RWPE2 (cell line): ENCODE measurements at places on chromosomes 11 and 22.

DNA sequence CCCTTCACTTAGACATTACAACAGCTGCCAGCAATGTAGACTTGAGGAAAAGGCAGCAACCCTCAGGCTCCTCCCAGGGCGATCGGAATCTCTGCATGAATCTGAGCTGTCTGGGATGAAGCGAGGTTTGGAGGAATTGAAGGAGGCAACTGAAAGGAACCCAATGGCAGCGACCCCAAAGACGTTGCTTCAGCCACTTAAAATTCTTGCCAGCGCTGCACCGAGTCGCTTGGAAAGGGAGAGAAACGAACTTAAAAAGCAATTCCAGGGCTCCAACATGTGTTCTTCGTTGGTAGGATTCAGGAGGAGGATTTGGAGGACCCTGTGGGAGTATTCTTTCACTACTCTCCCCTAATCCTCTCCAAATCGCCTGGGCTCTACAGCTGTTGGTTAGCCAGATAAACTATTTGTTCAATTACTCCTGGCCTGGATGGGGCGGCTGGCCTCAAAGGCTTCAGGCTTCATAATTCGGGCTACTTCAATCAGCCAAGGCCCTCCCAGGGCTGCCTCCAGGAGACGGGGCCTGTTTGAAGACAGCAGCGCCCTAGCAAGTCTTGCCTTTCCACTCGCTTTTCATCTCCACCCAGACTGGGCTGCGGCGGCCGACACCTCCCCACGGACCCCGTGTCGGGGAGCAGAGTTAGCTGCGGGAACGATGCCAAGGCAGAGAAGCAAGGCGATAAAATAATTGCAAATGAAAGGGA, 72.4 kb upstream of the TMEM45B start:
- no peak for DNase-seq

DNA sequence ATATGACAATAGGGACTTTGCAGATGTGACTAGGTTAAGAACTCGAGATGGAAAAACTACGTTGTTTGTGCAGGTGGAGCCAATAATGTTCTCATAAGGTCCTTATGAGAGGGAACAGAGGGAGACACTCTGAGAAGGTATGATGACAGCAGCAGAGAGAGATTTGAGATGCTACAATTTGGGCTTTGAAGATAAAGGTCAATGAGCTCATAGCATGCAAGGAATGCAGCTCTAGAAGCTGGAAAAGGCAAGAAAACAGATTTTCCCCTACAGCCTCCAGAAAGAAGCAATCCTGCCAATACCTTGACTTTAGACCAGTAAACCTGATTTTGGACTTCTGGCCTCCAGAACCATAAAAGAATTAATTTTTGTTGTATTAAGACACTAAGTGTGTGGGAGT, 21.1 kb downstream of the FAM76B start:
- DNase-seq = no peak

- no peak for DNase-seq
These were observed 20.4 kb downstream of the OR56B4 start for GRCh38 chr11:6127881-6128280.

DNA sequence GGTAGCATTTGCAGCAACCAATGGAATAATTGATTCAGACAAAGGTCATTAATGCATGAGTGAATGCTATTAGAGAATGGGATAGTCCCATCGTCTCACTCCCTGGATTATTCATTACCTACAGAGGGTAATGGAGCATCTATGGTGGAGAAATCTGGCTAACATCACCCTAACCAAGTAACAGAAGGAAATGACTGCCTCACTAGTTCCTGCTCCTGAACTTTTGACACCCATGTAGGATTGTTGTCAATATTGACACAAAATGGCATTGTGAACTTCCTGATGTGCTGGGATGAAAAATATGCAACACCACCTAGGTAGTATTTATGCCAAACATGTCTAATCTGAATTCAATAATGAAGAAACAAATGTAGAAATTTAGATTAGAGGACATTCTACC, 44.0 kb upstream of the KIRREL3 start:
- no peak for DNase-seq

GRCh38 chr11:78583889-78584288, 9.2 kb upstream of the NARS2 start:
- DNase-seq = no peak

- DNase-seq = no peak
These were observed 6.4 kb upstream of the CCKBR start for GRCh38 chr11:6253197-6253596.

- no peak for DNase-seq
These were observed 82.9 kb downstream of the KIRREL3 start for GRCh38 chr11:126917531-126918204.

DNA sequence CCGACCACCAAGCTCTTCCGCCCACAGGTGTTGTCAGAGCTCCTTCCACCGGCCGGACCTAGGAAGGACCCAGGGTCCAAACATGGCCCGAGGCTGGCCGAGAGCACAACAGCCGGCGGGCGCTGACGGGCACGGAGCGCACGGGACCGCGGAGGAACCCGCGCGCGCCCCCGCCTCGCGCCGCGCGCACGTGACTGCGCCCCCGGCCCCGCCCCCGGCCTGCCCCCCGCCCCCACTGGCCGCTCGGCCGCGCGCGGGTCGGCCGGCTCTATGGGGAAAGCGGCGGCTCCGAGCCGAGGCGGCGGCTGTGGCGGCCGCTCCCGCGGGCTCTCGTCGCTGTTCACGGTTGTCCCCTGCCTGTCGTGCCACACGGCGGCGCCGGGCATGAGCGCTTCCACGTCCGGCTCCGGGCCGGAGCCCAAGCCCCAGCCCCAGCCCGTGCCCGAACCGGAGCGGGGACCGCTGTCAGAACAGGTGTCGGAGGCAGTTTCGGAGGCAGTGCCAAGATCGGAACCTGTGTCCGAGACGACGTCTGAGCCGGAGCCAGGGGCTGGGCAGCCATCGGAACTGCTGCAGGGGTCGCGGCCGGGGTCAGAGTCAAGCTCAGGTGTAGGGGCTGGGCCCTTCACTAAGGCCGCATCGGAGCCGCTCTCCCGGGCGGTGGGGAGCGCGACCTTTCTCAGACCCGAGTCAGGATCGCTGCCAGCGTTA, at the start of gene OSBP2:
TSS of gene OSBP2 (plus strand) at position 235 of the 711 bp plus-strand sequence. CDS start at position 271, 36 bp downstream.
- DNase-seq = peak; percentile 68

GRCh38 chr11:70547821-70548670, 149.7 kb downstream of the CTTN start:
- DNase-seq = no peak

GRCh38 chr11:35163702-35164496, 24.9 kb downstream of the CD44 start:
- no peak for DNase-seq

GRCh38 chr11:115910379-115910778, 406.2 kb upstream of the CADM1 start:
- no peak for DNase-seq

GRCh38 chr11:15091625-15092024, 18.2 kb downstream of the CALCB start:
- no peak for DNase-seq

DNA sequence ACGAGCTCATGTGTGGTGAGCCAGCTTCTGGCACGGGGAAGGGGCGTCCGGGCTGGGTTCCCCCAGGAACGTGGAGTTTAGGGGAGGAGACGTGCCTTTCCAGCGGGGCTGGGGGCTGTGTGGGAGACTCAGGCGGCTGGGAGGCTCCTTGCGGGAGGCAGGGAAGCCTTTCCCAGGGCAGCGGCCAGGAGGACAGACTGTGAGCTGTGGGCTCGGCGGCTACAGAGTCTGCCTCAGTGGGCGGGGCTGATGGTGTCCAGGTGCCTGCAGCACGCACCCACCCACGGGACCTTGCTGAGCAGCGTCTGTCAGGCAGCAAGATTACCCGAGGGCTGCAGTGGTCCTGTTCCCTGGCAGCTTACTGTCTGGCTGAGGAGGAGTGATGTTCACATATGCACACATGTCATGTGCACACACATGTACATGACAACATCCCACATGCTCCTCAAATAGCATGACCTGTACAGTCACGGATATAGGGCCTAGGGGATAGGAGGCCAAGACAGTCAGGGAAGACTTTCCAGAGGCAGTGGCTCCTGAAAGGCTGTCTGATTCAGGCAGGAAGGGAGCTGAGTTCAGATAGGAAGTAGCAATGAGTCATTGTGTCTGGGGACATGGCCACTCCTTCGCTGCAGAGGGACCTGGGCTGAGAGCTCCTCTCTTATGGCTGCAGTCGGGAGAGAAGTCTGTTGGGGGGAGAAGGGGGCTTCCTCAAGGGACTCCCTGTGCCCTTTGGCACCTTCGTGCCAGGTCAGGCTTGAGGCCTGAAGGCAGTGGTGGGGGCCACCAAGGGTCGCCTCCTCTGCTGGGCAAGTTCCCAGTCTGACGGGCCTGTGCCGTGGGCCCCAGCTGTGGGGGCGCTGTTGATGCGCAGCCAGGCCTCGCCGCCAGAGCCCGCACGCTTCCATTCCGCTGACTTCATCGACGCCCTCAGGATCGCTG, 23.3 kb upstream of the PPP6R3 start:
- peak; percentile 48 for DNase-seq

DNA sequence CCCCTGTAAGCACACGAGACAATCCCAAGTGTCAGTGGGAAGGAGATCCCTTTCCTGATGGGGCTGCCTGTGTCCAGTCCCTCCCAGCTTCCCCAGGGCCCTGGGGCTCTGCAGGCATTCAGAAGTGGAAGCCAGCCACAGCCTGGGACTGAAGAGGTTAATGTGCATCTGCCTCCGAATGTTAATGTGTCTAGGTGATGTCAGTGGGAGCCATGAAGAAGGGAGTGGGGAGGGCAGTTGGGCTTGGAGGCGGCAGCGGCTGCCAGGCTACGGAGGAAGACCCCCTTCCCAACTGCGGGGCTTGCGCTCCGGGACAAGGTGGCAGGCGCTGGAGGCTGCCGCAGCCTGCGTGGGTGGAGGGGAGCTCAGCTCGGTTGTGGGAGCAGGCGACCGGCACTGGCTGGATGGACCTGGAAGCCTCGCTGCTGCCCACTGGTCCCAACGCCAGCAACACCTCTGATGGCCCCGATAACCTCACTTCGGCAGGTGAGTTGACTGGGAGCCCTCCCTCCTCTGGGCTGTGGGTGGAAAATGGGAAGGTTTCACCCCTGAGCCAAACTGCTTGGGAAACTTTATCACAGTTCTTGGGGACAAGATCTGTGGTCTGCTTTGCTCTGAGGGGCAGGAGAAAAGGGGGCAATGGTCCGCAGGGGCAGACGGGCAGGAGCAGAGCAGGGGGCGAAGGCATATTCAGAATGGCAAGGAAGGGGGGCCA, at the start of gene MCHR1:
TSS of gene MCHR1 (plus strand) at position 236 of the 715 bp plus-strand sequence. CDS start at position 405, 169 bp downstream.
- DNase-seq = no peak

DNA sequence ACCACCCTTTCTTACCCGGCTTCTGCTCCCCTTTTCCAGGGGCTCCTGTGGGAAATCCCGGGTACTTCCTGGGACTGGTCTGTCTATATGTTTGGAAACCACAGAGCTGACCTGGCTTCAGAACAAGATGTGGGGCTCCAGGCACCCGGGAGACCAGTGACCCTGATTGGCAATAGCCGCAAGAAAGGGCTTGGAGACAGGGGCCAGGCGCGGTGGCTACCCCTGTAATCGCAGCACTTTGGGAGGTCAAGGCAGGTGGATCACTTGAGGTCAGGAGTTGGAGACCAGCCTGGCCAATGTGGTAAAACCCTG, 3.2 kb upstream of the NEAT1 start:
- DNase-seq = no peak

- no peak for DNase-seq
These were observed 34.6 kb upstream of the MN1 start for GRCh38 chr22:27836181-27836580.

DNA sequence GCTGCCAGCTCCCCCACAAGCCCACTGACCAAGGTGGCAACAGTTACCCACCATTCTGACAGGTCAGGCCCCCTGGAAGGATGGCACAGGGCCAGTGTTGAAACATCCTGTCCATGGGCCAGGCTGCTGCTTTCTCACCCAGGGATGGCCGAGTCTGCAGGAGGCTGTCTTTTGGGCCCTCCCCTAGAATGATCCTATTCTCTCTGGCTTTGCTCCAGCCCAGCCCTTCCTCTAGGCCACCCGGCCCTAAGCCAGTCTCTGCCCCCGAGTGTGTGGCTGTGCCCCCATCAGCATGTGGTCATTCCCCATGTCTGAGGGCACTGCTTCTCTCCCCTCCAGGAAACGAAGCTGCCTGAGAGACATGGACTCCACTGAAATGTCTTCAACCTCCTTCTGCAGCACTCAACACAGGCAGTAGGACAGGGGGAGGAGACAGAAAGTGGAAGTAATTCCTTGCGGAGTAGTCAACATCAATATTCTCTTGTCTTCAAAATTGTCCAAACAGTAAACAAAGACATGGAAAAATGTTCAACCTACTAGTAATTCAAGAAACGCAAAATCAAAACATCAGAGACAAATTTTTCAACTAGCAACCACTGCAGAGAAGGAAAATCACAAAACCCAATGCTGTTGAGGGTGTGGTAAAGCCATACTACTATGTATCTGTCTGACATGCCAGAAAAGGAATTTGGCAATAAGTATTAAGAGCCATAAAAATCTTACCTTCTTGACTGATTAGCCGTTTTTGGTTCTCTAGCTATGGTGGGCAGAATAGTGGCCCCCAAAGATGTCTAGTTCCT, 5.1 kb upstream of the SCARF2 start:
- no peak for DNase-seq

DNA sequence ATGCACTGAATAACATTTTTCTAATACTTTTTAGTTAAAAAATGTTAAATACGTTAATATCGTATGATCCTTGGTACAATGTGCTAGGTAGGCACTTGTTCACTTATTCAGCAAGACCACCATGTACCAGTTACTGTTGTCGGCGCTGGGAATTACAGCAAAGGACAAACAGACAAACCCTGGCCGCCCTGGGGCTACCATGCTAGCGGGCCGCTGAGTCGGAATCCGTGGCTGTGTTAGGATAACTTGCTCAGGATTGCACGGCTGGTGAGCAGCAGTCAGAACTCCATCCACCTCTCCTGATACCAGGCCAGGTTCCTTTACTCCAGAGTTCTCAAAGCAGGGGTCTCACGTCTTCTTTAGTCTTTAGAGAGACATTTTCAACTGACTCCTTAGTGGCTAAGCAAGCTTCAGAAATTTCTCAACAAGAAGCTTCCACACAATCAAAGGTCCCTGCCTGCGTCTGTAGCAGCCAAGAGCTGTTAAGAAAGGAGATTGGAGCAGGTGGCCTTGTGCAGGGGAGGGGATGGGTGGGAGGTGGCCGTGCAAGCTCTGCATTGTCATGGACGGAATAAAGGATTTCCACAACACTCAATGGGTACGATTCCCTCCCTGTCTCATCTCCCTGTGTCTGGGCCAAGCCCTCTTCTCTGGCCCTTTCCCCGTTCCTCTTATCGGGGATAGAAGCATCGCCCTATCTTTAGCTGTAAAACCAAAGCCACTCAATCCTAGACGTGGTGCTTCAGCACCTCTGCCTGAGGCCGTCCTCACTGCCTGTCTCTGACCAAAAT, 39.8 kb upstream of the NNMT start:
- no peak for DNase-seq

- no peak for DNase-seq
These were observed 17.4 kb upstream of the ZC3H12C start for GRCh38 chr11:110075847-110076208.

- no peak for DNase-seq
These were observed 15.2 kb downstream of the TSPAN18 start for GRCh38 chr11:44741976-44742375.

- DNase-seq = no peak
These were observed 37.8 kb downstream of the PRR5L start for GRCh38 chr11:36333897-36334296.

- no peak for DNase-seq
These were observed 134.9 kb downstream of the MYO18B start for GRCh38 chr22:25876871-25877270.
